ENCODE measurements at places on chromosomes 12 and 14.

DNA sequence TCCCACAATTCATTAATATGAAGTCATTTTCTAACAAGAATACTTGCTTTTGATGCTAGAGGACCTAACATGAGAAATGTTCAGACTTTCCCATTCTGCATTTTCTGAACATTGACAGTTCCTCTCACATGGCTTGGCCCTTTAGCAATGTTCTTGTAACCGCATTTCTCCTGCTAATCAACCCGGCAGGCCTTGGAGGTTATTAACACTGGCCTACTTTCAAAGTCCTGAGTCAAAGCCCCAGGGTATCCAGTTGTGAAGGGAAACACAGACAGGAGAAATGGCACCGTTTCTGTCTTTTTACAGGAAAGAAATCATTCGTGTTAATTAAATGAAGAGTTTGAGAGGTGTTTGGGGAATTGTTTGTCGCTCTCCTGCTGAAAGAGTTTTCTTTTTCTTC lies 446.5 kb upstream of the MIS18BP1 start:
- no peak for DNase-seq

- DNase-seq = no peak
Observed at GRCh38 chr14:69900603-69901002, 21.4 kb downstream of the SMOC1 start.

GRCh38 chr12:32773691-32774090 lies 18.0 kb upstream of the YARS2 start:
- no peak for DNase-seq

GRCh38 chr14:22314183-22314820 lies 274.7 kb downstream of the DAD1 start:
- DNase-seq = no peak

GRCh38 chr14:25267186-25267585 lies 217.2 kb upstream of the STXBP6 start:
- DNase-seq = no peak
